ENCODE measurements at places on chromosomes 6 and 20.

- DNase-seq, result no peak
Observed at GRCh38 chr6:36269834-36270705, at the start of gene PNPLA1. Gene PNPLA1 (plus strand): TSS chr6:36270060. CDS start chr6:36270460, 400 bp downstream.

- no peak for DNase-seq
Observed at GRCh38 chr6:87714093-87714842, 12.2 kb upstream of the AKIRIN2 start.

GRCh38 chr6:112085286-112086065, 1.8 kb downstream of the TUBE1 start:
- DNase-seq, result no peak

DNA sequence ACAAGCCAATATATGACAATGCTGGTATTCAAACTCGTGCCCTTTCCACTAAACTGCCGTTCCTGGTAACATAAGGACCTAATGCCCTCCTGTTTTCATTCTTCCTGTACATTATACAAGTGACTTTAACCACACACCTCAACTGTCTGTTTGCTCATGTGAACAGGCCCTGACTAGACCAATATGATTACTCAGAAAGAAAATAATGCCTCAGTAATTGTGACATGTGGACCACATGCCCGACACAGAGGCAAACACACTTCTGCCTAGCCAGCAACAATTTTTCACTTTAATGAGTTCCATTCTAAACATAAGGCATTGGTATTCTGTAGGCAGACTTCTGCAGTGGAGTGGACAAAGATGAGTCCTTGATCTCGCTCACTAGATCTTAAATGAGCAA, 30.0 kb downstream of the SLC22A16 start:
- peak; percentile 46 for DNase-seq

DNA sequence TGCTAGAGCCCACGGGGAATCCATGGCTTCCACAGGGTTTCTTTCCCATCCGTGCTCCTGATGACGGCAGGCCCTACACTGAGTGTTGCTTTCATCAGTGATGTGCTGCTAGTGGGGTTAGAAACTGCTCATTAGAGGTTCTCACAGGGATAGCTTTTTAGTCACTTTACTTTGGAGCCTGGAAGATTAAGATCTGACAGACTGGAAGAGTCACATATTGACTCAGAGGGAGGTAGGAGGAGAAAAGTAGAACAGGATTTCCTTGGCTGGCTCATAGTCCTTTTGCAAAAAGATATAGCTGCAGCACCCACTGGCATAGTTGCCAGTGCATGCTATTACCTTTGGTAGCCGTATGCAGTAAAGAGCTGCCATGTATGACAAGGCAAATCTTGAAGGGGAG, 890.3 kb downstream of the C6orf118 start:
- DNase-seq, result no peak

DNA sequence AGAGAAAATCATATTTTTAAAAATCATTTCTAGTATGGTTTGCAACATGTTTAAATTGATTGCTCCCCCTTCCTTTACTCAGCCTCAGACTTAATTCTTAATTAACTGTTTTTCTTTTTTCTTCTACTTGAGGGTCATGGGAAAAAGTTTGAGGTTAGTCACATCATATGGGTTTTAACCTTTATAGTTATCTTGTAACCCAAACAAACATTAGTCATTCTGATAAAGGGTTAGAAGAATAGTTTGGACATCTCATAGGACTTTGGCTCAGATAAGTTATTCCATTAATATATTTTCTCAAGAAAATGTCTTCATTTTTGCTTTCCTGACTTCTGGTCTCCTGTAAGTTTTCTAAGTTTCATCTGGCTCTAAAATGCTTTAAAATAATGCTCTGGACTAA, 34.5 kb upstream of the TSPYL1 start:
- no peak for DNase-seq

DNA sequence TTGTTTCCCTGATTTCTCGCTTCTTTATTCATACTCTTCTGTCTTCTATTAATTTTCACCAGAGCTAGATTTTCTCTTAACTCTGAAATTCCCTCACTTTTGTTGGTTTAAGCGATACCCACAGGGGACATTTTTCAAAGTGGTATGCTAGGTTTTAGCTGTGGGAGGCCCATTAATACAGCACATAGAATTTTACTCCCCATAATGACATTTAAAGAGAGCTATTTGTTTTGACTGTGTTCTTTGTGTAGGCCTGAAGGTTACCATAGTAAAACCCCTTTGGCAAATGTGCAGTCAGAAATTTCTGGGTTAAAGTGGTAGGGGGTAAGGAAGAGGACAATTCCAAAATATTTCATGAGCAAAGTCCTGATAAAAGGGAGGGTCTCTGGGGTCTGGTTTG, 721.1 kb upstream of the CITED2 start:
- DNase-seq, result no peak

- DNase-seq, result no peak
Observed at GRCh38 chr6:145247692-145248419, 487.5 kb downstream of the EPM2A start.

DNA sequence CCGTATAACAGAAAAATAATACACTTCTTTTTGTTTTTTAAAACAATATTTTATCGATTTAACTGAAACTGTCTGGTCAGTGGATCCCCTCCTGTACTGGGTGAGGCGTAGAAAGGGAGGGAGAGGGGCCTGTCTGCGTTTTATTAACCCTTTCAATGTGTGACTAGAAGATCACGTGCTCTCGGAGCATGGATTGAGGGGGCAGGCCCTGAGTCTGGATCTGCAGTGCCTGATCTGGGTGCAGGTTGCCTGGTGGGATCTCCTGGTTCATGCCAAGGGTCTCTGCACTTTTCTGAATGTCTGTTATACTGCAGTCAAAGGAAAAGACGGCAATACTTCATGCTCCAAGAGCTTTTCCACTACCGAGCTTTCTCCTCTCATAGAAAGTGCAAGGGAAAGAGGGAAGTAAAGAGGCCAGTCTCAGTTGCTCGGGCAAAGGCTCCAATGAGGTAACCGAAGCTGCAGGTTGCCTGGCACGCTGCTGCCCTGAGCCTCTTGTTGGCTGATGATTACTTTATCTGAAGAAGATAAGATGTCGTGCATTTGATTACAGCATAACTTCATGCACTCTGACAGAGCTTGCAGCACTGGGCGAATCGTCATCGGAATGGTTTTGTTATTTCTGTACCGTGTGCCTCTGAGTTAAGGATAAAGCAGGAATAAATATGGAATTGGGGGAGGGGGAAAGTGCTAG, 167.5 kb upstream of the PMEPA1 start:
- no peak for DNase-seq

DNA sequence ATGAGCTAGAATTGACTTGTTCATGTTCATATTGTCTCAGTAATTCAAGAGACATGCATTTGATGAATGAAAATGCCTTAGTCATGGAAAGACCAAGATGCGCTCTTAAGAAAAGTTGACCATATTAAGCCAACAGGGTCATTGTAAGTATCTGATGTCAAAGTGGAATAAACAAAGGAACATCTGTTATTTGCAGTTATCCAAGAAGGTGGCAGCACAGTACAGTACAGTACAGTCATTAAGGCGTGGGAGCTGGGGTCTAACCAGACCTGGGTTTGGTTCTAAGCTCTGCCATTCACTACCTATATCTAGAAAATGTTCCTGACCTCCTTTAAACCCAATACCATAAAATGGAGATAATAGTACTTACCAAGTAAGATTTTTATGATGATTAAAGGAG, 178.1 kb downstream of the BACH2 start:
- DNase-seq, result no peak

DNA sequence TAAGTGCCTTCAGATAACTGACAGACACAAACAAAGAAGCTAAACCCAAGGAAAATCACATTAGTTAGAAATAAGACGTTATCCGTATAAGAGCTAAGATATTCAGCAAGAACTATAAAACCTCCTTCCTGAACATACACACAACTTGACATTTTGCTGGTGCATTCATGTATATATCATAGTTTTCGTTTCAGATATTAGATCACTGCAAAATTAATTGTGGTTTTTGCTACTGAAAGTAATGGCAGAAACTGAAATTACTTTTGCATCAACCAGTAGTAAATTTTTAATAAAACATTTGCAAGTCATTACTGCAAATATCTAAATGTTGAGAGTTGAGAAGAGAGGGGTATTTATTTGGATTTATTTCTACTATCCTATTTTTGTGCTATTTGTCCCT, 26.1 kb upstream of the KCNQ5 start:
- no peak for DNase-seq

GRCh38 chr6:130364224-130364780, 1.5 kb upstream of the TMEM200A start:
- DNase-seq, result no peak
